ENCODE measurements at places on chromosomes 16 and 17.
A peak's percentile ranks its signal among the peaks of the same experiment; 100 is the strongest.

DNA sequence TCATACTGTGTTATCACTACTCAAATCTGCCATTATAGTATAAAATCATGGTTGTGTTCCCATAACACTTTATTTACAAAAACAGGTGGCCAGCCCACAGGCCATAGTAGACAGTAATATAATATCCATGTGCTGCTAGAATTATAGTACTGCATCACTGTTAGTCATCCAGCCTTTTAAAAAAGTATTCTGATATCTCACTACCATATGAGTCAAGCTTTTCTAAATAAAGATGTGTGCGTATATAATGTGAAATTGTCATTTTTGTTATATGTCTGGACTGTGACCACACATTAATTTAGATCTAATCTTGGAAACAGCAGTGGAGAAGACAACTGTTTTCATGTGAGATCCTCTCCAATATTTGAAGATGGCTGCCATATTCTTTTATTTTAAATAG is 1049.1 kb upstream of the GOT2 start:
- DNase-seq: no peak

DNA sequence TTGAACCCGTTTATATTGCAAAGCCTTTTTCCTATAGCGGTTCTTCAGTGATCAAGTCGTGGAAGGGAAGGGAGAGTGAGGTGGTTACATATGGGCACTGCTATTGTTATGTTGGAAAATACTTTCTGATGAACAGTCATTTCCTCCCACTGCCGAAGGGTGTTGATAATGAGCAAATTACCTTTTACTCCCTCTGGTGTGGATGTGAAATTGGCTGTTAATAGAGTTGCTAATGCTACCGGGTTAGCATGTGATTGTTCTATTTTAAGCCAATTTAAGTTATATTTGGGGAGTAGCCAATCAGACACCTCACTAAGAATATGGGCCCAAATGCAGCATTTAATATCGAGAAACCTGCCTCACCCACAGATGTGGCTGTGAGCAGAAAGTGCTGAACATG is 15.6 kb upstream of the PMFBP1 start:
- no peak for DNase-seq

DNA sequence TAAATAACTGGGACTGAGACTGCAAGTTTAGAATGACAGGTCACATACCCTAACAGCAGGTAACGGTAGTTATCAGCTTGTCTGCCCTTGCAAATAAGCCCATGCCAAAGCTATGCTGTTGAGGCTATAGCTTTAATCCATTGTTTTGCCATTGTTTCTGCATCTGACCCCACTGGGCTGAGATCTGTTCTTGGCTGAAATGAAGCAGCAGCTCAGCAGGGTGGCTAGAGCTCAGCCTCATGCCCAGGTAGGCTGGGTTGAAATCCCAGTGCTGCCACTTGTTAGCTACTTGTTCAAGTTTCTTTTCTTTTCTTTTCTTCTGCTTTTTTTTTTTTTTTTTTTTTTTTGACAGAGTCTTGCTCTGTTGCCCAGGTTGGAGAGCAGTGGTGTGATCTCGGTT is 40.1 kb downstream of the NKD1 start:
- no peak for DNase-seq

GRCh38 chr17:33686171-33686570 is 393.1 kb upstream of the ASIC2 start:
- no peak for DNase-seq

GRCh38 chr16:2482249-2482648 is 7.3 kb downstream of the TBC1D24 start:
- no peak for DNase-seq

GRCh38 chr17:4565209-4566141 is 5.1 kb upstream of the GGT6 start:
- peak; percentile 58 for DNase-seq

DNA sequence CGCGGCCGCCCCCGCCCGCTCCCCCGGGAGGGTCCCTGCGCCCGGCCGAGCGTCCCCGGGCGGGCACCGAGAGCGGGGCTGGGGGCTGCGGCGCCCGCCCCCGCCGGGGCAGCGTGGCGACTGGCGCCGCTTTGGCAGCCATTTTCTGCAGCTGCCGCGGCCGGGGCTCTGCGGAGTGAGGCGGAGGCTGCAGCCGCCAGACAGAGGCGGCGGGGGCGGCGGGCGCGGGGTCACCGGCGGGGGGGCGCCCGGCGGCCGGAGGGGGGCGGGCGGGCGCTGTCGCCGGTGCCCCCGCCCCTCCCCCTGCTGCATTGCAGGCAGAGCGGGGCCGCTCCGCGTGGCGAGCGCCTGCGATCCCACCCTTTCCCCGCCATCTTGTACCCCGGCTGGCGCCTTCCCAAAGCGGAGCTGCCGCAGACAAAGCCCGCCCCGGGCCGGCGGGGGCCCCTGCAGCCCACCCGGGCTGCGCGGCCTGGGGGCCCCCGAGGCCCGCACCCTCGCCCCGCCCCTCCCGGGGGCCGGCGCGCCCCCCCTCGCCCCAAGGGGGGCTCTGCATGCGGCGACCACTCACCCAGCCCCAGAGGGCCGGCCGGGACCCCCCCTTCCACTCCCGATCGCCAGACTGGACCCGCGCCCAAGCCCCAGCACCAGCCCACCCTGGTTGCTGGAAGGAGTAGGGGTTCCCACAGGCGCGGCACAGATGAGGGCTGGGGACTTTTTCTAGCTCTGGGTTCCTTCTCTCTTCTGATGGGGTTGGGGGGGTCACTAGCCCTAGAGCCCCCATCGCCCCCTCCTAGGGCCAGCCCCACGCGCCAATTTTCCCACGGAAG is 16.6 kb upstream of the CBX8 start:
- no peak for DNase-seq

GRCh38 chr17:55635253-55635914 is 87.3 kb downstream of the TMEM100 start:
- DNase-seq: peak; percentile 41

All from uterus (tissue), 4 donors.